Left renal cortex interstitium (tissue), 4 donors: ENCODE measurements at places on chromosomes 1 and 21.

DNA sequence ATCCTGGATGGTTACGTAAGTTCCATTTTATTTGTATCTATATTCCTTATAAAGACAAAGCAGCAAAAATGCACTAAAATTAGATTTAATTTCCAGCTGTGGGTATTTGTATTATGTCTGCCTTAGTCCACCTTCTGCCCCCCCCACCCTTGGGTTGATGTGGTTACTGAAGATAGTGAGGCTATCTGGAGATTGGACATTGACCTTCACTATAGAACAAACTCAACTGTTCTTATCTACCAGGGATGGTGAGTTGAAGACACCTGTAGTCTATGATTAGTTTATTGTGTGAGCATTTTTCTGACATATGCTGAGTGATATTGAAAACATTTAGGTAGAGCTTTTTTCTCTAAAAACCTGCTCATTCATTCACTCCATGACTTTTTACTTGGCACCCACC is 122.2 kb downstream of the NFIA start:
- no peak for DNase-seq

GRCh38 chr1:55635856-55636255 is 420.7 kb upstream of the USP24 start:
- DNase-seq: no peak

- DNase-seq: no peak
These were observed 12.9 kb downstream of the MIIP start for GRCh38 chr1:12032161-12032621.

DNA sequence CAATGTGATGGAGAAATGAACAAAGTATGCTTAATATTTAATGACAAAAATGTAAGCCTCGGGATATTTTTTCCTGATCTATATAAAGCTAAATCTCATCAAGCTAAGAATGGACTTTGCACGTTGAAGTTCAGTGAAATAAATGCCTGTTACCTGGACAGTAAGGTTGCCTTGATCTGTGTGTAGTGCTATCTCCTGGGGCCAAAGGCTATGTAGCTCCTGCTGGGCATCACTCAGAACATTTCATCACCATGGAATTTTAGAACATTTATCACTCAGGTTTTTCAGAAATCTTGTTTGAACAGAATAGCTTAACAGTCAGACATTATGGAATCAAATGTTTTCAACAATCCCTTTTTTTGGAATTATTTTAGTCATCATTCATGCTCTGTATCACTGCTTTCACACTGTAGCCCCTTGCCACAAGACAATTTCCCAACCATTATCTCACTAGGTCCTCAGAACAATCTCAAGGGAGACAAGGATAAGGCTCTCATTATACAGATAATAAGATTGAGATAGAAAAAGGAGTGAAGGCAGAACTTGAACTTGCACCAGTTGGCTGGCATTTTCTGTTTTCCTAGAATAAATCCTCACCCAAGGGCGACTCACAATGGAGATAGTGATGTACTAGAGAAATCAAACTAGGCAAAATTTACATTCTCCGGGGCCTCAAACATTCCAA is 3.7 kb downstream of the OR10J1 start:
- no peak for DNase-seq

DNA sequence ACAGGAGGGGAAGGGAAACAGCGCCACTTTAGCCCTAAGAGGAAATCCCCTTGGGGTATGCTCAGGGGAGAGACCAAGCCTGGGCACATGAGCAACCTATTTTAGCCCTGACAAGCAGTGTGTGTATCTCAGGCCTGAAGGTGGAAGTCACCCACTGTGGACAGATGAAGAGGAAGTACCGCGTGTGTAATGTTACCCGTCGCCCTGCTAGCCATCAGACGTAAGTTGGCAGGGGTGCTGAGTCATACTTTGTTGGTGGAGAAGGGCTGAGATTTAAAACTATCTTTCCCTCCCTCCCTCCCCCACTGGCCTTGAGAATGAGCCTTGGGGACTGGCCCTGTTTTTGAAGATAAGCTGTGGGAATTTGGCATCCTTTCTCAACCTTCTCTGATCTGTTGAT is 11.2 kb downstream of the AGO1 start:
- DNase-seq: no peak

DNA sequence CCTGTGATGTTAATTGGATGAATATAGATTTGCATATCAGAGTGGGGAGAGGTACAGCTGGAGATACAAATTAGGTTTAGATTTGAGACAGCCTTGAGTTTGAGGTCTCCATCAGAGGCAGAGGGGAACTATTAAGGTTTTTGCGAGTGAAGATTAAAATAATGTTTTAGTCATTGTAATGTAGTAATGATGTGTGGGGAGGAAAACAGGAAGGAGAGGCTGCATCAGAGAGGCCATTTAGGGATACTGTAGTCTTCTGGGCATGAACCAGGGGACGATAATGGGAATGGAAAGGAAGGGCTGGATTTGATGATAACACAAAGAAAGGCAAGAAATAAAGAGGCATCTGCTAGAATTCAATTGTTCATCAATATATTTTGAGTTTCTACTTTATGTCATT is 9.5 kb downstream of the CD84 start:
- no peak for DNase-seq
